Activated CD4-positive, alpha-beta T cell treated with anti-CD3 and anti-CD28 coated beads, Interleukin-2, amount 50 U/mL, for 4 hours (primary cell): ENCODE measurements at places on chromosomes 3 and 15.

GRCh38 chr3:6079011-6079410, 781.9 kb upstream of the GRM7 start:
- DNase-seq, result no peak

- no peak for DNase-seq
Measured at GRCh38 chr15:42077689-42078088, 16.7 kb downstream of the PLA2G4D start.

DNA sequence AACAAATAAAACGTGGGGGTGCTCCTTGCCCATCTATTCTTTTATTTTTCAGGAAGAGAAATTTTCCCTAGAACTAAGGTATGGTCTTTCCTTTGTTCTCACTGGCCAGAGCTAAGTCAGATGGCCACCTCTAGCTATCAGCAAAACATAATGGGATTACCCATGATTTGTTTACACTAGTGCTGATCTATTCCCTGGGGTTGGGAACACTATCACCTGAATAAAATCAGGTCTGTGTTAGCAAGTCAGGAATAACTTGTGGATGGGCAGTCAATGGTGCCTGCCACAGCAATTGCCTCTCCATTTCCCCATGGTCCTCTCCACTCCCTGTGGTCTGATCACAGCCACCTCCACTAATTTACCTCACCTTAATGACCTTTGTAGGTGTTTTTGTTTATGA, 181.7 kb upstream of the CADPS start:
- DNase-seq, result no peak

DNA sequence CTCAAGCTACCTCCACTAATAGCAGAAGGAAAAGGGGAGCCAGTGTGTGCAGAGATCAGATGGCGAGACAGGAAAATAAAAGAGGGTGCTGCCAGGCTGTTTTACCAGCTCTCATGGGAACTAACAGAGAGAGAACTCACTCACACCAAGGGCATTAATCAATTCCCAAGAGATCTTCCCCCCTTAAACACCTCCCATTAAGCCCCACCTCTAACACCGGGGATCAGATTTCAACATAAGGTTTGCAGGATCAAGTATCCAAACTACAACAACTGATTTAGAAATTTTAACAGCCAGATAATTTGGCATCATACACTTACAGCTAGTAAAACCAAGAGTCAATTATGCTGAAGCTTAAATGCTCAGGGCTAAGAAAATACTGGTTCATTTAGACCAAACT, 18.9 kb downstream of the CD200 start:
- DNase-seq, result no peak

DNA sequence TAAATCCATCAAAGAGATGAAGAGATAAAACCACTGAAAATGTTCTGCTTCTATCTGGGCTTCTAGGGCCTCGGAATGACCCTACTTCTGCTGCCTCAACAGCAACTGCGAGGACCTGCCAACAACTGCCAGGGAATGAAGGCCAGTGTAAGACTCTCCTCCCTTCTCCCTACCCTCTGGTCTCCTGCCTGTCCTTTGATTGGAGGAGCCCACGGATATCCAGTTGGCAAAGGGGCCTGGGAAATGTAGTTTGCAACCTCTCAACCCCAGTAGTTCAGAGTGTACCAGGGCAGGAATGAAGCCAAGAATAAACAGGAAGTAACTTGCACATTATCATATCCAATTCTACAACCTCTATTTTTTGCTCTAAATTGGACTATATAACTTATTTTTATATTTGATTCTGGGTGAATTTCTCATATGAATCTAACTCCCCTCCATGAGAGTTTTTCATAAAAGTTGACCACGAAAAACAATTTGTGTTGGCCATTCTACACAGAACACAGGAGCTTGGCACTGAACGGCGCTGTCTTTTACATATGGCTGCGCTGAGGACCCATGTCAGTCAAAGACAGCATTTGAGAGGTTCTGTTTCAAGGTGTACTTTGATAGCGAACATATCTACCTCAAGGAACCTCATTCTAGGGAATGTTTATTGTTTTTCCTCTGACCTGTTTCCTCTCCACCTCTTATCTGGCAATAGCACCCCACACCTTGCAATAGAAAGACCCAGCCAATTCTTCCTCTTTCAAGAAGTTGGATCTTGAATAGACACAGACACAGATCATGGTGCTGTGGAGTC, 91.1 kb upstream of the RNF7 start:
- no peak for DNase-seq

GRCh38 chr3:105885256-105885655, 16.4 kb upstream of the CBLB start:
- no peak for DNase-seq

GRCh38 chr3:52536369-52537164, at the start of gene UQCC5:
TSS of gene UQCC5 (plus strand) at chr3:52536605. CDS start at chr3:52536756, 151 bp downstream.
- DNase-seq, result peak; percentile 95
